B cell (primary cell): ENCODE measurements at places on chromosomes 4 and X. TPM values are rescaled to one million over a fixed set of nuclear protein-coding genes. Genes with fewer than 3 reads are reported as not detected.

The PNMA6F gene
- total RNA-seq, result not detected in 2 replicates

- no peak overlapping the region for H3K4me3 ChIP-seq
- DNase-seq, result no peak
- H3K27ac ChIP-seq, result no peak overlapping the region
- H3K4me1 ChIP-seq, result no peaks in the 10 kb centered on the region
- H3K36me3 ChIP-seq, result no peaks in the 10 kb centered on the region
Observed at GRCh38 chrX:28966331-28966730, 379.1 kb downstream of the IL1RAPL1 start.

- no peak overlapping the region for H3K27ac ChIP-seq
- no peaks in the 10 kb centered on the region for H3K27me3 ChIP-seq
- no peaks in the 10 kb centered on the region for H3K4me1 ChIP-seq
Observed at GRCh38 chr4:139814323-139815015, 148.8 kb downstream of the MGST2 start.

DNA sequence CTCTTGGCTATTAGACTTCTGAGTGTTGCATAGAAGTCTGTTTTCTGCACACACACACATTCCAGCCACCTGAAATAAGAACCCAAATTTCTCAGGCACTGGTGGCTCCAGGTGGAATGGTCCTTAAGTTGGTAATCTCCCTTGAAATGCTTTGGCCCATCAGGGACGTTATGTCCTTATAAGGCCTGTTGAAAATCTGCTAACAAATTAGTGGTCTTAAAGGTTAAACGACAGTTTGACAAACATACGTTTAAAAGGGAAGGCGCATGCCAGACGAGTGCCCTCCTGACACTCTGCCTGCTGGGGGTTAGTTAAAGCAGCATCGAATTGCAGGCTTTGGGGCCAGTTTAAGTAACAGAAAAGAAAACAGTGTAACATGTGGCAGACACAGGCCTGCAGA is 125.0 kb downstream of the TBX22 start:
- no peak overlapping the region for H3K27ac ChIP-seq
- no peaks in the 10 kb centered on the region for H3K36me3 ChIP-seq
- H3K4me1 ChIP-seq, result no peaks in the 10 kb centered on the region
- no peak for DNase-seq
